ENCODE measurements at places on chromosomes 7 and 10. TPM values are rescaled to one million over a fixed set of nuclear protein-coding genes. Genes with fewer than 3 reads are reported as not detected.

DNA sequence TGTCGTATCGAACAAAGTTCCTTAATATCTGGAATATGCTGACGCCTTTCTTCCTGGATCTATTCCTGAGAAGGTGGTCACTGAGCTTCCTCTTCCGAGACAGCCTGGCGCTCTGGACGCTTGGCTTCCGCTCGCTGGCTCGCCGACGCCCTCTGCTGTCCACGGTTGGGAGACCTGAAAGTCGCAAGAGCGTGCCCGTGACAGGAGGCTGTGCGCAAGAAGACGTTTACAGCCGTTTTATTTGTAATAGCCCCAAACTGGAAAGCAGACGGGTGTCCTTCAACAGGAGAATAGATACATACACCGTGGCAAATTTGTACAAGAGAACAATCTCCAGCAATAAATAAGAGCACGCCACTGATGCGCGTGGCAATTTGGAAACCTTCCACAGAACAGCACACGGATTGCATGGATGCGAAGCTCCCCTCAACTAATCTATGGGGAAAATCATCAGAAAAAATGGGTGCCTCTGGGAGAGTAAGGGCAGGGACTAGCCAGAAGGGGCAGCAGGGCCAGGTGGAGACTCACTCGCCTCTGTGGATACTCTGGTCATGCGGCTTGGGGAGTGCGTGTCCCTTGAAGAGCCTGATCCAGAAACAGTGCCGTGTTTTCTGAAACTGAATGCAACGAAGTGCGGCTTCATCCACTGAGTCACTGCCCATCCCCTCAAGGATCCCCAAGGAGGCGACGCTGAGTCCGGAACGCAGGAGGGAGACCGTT is 41.5 kb upstream of the BNIP3 start:
- peaks cover 7% of the 10 kb centered on the region for H3K4me1 ChIP-seq
- H3K27me3 ChIP-seq: no peaks in the 10 kb centered on the region
- no peak overlapping the region for H3K4me3 ChIP-seq

The PPP1R17 gene
- not detected for total RNA-seq

GRCh38 chr7:44108768-44109750 is 4.9 kb downstream of the AEBP1 start:
- no peak overlapping the region for H3K27ac ChIP-seq
- no peak overlapping the region for H3K4me3 ChIP-seq
- H3K27me3 ChIP-seq: no peaks in the 10 kb centered on the region
- DNase-seq: no peak
- peaks cover 11% of the 10 kb centered on the region for H3K4me1 ChIP-seq
- H3K36me3 ChIP-seq: peaks cover 1% of the 10 kb centered on the region

DNA sequence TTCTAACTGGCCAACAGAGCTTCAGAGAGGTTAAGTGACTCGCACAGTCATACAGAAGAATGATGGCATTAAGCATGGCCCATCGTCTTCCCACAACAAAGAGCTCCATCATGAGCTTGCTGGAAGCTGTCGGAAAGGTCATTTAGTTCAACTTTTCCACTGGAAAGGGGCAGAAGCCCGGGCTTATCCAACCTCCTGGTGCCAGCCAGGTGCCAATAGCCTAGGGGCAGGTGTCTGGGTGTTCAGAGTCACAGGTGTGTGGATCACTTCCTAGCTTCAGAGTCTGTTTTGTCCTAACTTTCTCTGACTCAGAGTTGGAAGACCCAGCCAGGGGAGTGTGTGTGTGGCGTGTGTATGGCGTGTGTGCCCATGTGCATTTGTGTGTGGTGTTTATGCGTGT is 1.3 kb upstream of the TRPV6 start:
- no peaks in the 10 kb centered on the region for H3K4me1 ChIP-seq
- no peak overlapping the region for H3K4me3 ChIP-seq
- no peak for DNase-seq
- H3K36me3 ChIP-seq: no peaks in the 10 kb centered on the region

- H3K36me3 ChIP-seq: no peaks in the 10 kb centered on the region
- peaks cover 5% of the 10 kb centered on the region for H3K27me3 ChIP-seq
- no peaks in the 10 kb centered on the region for H3K4me1 ChIP-seq
- no peak for DNase-seq
These were observed 777 bp downstream of the BICC1 start for GRCh38 chr10:58513188-58514110.

GRCh38 chr7:36784991-36785940 is 61.0 kb upstream of the AOAH start:
- H3K4me3 ChIP-seq: no peak overlapping the region
- DNase-seq: peak; percentile 75
- no peaks in the 10 kb centered on the region for H3K27me3 ChIP-seq
- H3K4me1 ChIP-seq: peaks cover 88% of the 10 kb centered on the region
- no peaks in the 10 kb centered on the region for H3K36me3 ChIP-seq
- H3K27ac ChIP-seq: peak overlapping the region; percentile 9

The TMEM236 gene
- total RNA-seq: 0.09 TPM

DNA sequence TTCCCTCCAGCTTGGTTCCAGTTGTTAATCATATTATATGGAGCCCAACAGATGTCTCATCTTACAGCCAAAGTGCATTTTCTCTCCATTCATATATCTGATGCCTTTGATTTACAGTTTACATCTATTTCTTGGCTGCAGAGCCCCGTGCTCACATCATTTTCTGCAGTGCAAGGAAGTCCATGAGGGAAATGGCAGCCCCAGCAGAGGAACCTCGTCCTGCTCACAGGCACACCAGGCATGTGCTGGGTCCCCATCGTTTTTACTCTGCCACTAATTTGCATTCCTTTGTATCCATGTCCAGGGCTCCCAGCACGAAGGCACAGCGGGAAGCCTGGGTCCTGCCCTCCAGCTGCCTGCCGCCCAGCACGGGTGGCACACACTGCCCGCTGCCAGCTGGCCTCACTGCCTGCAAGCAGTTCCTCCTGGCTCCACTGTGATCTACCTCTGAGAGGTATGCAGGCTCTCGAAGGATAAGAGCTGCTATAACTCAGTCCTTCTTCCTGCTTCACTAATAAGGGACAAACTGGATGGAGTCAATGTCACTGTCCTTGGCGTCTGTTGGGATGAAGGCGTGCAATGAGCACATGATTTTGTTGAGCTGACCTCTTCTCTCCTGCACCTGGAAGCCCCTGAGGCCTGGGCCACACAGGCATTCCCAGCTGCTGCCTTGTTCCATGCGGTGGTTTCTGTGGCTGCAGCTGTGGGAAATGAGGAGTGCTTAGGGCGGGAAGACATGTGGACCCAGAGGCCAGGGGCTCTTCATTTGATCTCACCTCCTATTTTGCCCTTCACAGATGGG is 583.6 kb upstream of the MGMT start:
- H3K4me1 ChIP-seq: no peaks in the 10 kb centered on the region
- H3K27me3 ChIP-seq: no peaks in the 10 kb centered on the region
- no peak overlapping the region for H3K4me3 ChIP-seq
- H3K36me3 ChIP-seq: no peaks in the 10 kb centered on the region
- DNase-seq: no peak

The ATOH7 gene
- not detected for total RNA-seq
